ENCODE measurements at places on chromosomes 12 and 14. TPM values are rescaled to one million over a fixed set of nuclear protein-coding genes. Genes with fewer than 3 reads are reported as not detected.

The LRP1-AS gene
- not detected for total RNA-seq

DNA sequence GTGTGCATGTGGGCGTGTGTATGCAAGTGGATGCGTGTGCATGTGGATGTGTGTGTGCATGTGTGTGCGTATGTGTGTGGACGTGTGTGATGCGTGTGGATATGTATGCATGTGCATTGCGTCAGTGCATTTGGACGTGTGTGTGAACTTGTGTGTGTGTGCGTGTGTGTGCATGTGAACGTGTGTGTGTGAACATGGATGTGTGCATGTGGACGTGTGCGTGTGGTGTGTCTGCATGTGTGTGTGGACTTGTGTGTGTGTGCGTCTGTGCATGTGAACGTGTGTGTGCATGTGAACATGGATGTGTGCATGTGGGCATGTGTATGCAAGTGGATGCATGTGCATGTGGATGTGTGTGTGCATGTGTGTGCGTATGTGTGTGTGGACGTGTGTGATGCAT lies 34.4 kb upstream of the FBRSL1 start:
- DNase-seq, result no peak

DNA sequence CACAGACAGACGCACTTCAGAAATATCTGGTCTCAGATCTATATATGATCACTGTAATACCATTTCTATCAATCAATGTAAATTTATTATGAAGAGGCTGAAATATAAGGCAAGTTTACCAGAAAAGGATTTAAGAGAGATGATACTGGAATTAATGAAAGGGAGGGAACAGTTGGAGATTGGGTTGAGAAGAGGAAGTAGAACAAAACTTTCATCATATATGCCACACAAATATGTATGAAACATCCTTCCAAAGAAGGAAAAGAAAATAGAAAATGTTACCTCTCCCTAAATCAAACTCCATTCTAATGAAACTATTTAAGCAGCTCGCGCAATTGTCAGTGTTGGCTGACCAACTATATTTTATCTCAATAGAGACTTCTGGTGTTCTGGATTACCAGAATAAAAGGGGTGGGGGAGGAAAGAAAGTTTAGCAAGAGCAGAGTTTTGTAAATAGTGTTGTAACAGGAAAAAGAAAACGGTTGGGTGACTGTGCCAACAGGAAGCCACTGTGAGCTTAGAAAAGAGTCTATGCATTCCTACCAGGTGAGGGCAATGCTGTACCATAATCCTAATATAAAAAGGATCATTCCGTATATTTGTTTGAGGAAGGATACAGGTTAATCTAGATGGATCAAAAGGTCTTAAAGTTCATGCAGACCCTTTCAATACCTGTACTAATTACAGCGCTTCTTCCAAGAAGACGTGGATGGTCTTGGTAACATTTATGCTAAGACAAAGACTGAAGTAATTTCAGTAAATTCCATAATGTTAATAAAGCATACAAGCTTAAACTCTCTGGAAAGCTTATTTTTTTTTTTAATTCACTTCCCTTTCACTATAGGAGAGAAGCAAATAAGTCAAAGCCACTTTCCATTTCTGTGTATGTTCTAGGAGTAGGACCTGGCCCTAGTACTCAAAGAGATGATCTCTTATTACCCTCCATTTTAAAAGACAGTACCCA lies 14.5 kb upstream of the LLPH start:
- DNase-seq, result no peak

The RAPGEF3 gene
- total RNA-seq, result 44.5 TPM
